ENCODE measurements at places on chromosomes 1 and 21.

DNA sequence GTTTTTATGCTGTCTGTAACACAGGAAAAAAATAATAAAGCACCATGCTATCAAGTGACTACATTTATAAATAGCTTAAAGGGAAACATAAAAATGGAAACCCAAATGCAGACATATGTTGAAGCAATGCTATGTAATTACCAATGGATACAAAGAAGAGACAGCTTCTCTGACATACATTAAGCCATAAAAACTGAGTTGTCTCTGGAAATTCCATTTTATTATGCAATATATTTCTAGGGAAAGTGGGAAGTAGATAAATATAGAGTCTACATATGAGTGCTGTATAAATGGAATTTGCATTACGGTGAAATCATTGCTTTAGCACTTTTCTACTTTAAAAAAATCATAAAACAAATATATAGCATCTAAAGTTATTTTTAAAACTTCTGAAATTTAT lies 135.2 kb upstream of the COL11A1 start:
- no peak for DNase-seq

DNA sequence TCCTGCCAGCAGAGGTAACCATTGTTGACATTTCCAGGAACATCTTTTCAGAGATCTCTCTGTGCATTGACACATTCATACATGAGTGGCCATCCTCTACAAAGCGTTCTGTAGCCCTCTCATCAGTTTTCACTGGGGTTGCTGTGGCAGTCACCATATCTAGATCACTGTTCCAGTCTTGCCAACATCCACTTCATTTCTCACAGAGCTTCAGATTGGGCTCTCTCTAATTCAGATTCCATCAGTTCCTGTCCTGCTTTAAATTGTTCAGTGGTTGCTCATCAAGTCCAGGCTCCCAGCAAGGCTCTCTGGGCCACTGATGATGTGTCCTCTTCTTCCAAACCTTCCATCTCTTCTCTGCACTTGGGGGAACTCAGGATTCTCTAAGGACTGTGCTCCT lies 173.7 kb downstream of the KCNJ6 start:
- no peak for DNase-seq

- no peak for DNase-seq
Observed at GRCh38 chr1:93638981-93639380, 42.7 kb downstream of the BCAR3 start.

GRCh38 chr1:155305881-155306391 lies 2.7 kb upstream of the FDPS start:
- DNase-seq: no peak

DNA sequence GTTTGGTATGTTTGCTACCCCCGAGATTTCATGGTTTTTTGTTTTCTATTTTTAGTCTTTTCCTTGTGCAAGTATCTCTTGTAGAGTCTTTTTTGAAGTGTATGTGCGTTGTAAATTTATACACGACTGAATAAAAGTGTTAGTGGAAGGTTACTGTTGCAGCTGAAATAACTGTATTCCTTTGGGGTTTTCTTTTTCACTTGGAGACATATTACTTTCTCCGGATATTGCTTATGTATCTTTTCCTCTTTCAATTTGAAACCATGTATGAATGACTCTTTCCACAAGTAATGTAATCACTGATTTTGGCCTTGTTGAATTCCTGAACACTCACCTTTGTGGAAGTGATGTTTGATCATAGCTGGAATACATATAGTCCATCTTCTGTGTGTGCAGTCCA lies 956 bp downstream of the URB2 start:
- DNase-seq: no peak

- DNase-seq: no peak
Observed at GRCh38 chr1:178025613-178026356, 55.9 kb upstream of the SEC16B start.

GRCh38 chr1:47460456-47460855 lies 22.6 kb downstream of the FOXD2 start:
- no peak for DNase-seq

GRCh38 chr1:202274611-202275010 lies 67.1 kb downstream of the UBE2T start:
- DNase-seq: no peak

DNA sequence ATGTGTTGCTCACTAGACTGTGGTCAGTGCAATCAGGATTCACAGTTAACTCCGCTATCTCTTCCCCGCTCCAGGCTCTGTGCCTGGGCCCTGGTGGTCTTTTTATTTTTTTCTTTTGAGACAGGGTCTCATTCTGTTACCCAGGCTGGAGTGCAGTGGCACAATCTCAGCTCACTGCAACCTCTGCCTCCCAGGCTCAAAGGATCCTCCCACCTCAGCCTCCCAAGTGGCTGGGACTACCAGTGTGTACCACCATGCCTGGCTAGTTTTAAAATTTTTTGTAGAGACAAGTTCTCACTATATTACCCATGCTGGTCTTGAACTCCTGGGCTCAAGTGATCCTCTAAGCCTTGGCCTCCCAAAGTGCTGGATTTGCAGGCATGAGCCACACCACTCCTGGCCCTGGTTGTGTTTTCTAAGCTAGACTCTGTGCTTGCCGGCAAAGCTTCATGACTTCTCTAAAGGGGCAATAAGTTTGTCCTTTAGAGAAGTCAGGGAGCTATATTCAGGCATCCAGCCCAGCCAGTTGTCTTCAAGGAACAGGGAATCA lies 1.4 kb downstream of the RCSD1 start:
- DNase-seq: no peak

- no peak for DNase-seq
Observed at GRCh38 chr1:184222652-184223052, 164.2 kb upstream of the C1orf21 start.

DNA sequence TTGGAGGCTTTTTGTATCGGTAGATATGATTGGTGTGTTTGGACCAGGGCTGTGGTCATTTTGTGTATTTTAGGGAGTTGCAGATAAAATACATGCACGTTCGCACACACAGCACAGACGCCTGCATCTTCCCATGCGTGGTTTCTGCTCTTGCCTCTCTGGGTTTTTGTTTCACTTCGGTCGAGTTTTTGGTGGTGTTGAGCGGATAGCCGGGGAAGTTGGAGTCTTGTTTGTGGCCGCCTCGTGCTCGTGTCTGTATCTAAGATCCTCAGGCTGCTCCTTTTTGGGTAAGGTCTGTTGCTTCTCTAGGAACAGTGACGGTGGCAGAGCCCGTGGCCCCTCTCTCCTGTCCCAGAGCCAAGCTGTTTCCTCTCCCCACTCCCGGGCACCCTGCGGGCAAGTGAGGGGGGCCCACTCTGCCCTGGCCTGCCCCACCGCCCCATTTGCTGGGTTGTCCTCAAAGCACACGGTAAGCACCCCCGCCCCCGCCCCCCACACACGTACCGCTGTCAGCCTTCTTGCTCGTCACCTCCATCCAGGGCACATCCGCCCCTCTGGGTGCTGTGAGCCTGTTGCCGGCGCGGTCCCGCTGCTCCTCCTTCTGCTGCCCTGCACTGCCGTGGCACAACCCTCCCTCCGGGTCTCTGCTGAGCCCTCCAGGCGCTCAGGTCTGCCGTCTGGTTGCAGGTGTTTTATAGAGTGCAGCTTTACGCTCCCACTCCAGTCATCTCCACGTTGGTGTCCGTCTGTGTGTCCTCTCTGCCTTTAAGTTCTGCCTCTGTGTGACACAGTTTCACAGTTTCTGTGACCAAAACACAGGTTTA lies 51.9 kb downstream of the AGPAT3 start:
- DNase-seq: no peak

DNA sequence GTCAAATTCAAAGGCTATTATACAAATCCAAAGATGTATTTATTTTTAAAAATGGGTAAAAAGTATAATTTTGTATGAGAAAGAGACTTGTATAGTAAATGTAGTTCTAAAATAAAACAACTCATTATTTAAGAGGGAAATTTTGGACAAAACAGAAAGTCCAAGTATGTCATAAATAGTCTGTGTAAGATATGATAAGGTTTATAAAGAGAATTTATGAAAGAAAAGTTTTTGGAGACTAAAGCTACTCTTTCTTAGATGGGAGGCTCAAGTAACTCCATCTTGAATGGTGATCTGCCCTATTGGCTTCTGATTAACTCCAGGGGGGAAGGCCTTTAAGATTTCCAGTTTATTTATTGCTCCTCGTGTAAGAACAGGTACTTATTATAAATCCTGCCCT lies 14.7 kb upstream of the OR2T27 start:
- no peak for DNase-seq

- DNase-seq: no peak
Observed at GRCh38 chr1:176717066-176717750, 254.2 kb downstream of the PAPPA2 start.
